ENCODE measurements at places on chromosomes 16 and 17.
A peak's percentile ranks its signal among the peaks of the same experiment; 100 is the strongest.

DNA sequence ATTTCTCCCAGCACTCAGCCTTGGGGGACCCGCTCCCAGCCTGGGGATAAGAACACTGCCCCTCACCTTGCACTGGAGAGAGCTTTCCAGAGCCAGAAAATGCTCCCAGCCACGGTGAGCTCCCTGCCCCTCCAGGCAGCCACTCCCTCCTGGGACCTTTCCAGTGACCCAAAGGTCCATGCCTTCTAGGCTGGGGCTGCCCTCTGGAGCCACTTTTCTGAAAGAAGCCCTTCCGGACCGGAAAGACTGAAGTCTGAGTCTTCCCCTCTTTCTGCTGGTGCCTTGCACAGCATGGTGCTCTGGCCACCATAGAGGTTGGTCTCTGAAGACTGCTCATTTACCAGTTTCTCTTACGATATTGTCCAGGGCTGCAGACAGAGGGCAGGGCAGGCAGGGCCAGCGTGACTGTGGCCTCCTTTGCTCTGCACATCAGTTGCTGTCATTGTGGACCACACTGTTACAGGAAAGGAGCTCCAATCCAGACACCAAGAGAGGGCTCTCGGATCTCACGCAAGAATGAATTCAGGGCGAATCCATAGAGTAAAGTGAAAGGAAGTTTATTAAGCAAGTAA is 7.1 kb upstream of the ABCC12 start:
- no peak for DNase-seq

- peak; percentile 77 for DNase-seq
Measured at GRCh38 chr17:32515677-32516383, 29.0 kb downstream of the CDK5R1 start.

DNA sequence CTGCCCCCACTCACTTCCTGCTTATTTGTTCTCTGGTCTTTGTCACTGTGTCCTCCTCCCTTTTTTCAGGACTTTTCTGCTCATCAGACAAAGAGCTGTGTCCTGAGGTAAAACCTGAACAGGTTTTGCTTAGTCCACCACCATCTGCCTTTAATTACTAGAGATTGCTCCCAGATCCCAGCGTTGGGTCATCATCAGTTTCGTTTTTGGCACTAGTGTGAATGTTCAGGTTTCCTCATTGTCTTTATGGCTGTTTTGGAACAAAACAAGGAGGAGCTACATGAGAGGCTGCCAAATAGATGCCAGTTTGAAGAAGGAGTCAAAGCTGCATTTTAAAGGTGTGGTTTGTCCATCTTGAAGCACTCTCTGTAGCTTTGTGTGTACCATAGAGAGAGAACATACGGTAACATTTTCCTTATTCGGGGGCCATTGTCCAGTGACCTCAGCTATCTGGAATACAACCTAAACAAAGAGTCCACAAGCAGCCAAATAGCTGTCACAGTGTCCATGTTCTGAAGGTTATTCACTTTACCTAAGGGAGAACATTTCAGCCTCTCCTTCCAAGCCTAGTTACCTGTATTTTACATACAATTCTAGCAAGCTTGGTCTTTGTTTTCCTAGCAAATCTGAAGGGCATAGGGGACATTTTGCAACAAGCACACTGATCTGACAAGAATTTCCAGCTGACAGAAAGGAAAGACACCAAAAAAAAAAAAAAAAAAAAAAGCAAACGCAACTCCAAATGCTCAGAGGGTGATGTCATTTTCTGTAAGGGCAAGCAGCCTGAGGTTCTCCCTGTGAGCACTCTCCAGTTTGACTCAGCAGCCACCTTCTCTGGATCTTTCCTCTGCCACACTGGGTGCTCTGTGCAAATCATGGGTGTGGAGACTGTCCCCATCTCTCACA is 196.1 kb downstream of the NTN1 start:
- DNase-seq: no peak

DNA sequence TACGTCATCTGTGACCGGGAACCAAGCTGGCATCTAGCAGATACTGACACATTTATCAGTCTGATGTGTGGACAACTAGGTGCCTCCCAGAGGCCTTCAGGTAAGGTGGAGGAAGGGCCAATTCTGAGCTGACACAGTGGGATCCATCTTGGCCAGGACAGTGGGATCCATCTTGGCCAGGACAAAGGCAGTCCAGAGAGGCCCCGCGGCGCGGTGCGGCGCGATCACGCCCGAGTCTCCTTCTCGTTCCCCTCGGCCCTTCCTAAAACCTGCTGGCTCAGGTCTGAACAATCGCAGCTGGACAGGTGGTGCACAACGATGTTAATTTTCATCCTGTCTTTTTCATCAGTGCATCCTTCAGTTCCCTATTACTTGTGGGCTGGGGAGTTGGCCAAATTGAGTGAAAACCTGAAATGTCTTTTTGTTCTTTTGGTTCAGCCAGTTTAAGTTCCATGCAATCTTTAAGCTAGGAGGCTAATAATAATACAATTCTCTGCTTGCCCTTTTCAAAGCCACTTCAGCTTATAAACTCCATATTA is 486 bp upstream of the WSB1 start:
- peak; percentile 6 for DNase-seq

- no peak for DNase-seq
Measured at GRCh38 chr16:2715966-2716885, 3.8 kb downstream of the PRSS27 start.

GRCh38 chr17:14510136-14510535 is 209.3 kb downstream of the HS3ST3B1 start:
- DNase-seq: no peak

All from brain (organoid and tissue), 16 donors.